ENCODE measurements at places on chromosomes 13 and 19.

DNA sequence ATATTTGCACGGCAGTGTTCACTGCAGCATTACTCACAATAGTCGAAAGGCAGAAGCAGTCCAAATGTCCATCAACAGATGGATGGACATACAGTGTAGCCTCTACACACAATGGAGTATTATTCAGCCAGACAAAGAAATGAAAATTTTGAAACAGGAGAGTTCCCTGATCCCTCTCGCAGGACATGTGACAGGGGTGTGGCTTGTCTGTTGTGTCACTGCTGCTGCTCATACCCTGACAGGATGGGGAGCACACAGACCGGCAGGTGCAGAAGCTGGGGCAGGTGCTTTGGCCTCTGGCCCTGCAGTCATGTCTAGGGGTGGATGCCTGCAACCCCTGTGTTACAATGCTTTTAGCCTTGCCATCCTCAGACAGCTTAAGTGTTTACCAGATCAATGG is 204.3 kb downstream of the EFNB2 start:
- no peaks in the 10 kb centered on the region for H3K4me1 ChIP-seq
- DNase-seq = no peak
- H3K27me3 ChIP-seq = no peaks in the 10 kb centered on the region
- H3K27ac ChIP-seq = no peak overlapping the region
- H3K4me3 ChIP-seq = no peak overlapping the region

- no peaks in the 10 kb centered on the region for H3K27me3 ChIP-seq
- H3K4me1 ChIP-seq = no peaks in the 10 kb centered on the region
- H3K27ac ChIP-seq = no peak overlapping the region
- no peak overlapping the region for H3K4me3 ChIP-seq
- no peaks in the 10 kb centered on the region for H3K36me3 ChIP-seq
Observed at GRCh38 chr13:74248477-74248876, 114.3 kb upstream of the KLF12 start.

DNA sequence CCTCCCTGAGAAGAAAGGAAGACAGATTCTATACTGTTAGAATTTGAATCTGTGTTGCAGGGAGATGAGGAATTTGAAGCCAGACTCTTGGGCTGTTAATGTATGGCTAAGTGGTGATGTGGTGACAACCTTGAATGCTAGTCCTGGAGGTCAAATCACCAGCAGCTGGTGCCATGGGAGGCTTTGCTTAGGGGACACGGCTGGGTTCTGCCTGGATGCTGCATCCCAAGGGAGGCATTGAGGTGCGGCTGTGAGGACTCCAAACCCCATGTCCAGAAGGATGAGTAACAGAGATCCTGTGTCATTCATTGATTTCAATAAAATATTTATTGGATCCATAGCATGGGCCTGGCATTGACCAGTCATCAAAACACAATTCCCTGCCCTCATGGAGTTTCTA is 42.3 kb downstream of the RFX2 start:
- H3K27ac ChIP-seq = no peak overlapping the region
- no peaks in the 10 kb centered on the region for H3K27me3 ChIP-seq
- H3K36me3 ChIP-seq = no peaks in the 10 kb centered on the region
- H3K4me1 ChIP-seq = no peaks in the 10 kb centered on the region

DNA sequence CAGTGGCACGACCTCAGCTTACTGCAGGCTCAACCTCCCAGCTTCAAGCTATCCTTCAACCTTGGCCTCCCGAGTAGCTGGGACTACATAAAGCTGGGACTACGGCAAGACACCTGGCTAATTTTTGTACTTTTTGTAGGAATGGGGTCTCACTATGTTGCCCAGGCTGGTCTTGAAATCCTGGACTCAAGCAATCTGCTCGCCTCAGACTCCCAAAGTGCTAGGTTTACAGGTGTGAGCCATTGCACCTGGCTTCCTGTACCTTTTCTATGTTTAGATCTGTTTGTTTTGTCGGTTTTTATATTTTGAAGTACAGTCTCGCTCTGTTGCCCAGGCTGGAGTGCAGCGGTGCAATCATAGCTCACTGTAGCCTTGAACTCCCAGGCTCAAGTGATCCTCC is 17.5 kb upstream of the TICAM1 start:
- no peak overlapping the region for H3K27ac ChIP-seq
- DNase-seq = no peak
- H3K4me3 ChIP-seq = no peak overlapping the region
- H3K4me1 ChIP-seq = no peaks in the 10 kb centered on the region
- no peaks in the 10 kb centered on the region for H3K27me3 ChIP-seq

GRCh38 chr19:51441410-51442390 is 16.6 kb downstream of the SIGLEC8 start:
- DNase-seq = no peak
- H3K4me3 ChIP-seq = no peak overlapping the region
- no peaks in the 10 kb centered on the region for H3K27me3 ChIP-seq
- no peaks in the 10 kb centered on the region for H3K36me3 ChIP-seq
- H3K27ac ChIP-seq = no peak overlapping the region

DNA sequence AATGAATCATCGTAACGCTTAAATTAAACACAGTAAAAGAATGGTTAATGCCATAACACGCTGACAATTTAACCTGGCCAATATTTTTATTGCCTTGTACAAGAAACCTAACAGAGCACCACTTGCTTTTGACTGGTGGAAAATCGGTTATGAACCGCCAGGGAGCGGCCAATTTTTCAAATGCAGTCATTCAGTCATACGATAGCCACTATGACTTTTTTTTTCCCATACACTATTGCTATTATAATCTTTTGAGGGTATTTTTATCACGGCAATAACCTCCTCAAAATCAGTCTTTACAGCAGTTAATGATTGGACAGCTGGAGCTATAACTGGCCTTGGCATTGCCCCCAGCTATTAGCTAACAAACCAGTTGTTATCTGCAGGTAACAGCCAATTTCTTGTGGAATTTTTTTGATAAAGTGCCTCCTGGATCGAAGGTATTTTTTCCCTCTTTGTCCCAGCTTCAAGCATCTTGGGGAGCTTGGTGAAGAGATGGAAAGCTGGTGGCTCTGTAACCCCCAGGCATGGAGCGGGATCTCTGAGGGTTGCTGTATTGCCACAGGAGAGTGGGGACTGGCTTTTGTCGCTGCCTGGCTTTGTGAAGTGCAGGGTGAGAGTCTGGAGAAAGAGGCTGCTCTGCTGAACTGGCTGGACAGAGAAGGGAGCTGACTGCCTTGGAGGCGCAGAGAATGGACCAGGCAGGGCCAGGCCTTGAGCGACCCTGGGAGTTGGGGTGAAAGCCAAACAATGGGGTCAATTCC is 198.4 kb upstream of the ZNF536 start:
- no peaks in the 10 kb centered on the region for H3K36me3 ChIP-seq
- H3K4me3 ChIP-seq = no peak overlapping the region
- no peak for DNase-seq
- no peaks in the 10 kb centered on the region for H3K4me1 ChIP-seq
- H3K27me3 ChIP-seq = no peaks in the 10 kb centered on the region
- H3K27ac ChIP-seq = no peak overlapping the region

DNA sequence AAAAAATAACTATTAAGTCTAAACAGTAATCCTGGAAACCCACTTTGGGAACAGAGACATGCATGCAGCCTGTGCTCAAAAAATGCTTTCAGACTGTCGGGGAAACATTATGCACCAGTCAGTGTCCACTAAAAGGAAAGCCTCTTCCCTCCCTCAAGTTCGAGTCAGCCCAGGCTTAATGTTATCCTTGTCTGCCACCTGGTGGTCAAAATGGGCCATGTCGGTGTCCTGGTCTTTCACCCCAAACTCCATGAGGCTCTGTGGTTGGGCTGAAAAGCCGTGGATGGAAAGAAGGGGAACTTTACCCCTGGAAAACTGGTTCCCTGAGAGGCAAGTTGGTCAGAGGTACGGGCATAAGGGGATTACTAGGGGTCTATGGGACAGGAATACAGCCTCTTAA is 88.4 kb upstream of the ZNF492 start:
- H3K4me1 ChIP-seq = no peaks in the 10 kb centered on the region
- no peak overlapping the region for H3K27ac ChIP-seq
- H3K4me3 ChIP-seq = no peak overlapping the region

DNA sequence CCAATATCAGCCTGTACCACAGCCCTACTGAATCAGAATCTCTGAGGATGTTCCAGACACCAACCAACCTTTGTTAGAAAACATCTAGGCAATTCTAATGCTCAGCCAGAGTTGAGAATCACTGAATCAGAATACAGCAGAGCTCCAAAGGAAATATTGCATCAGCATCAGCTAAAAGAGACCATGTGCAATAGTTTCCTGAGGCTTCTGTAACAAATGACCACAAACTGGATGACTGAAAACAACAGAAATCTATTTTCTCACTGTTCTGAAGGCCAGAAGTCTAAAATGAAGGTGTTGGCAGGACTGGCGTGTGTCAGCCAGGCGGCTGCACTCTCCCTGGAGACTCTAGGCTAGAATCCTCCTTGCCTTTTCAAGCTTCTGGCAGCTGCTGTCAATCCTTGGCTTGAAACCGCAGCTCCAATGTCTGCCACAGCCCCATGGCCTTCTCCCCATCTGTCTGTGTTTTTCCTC is 1.2 kb upstream of the DCT start:
- H3K27ac ChIP-seq = no peak overlapping the region
- peak; percentile 86 for DNase-seq
- no peaks in the 10 kb centered on the region for H3K4me1 ChIP-seq
- no peaks in the 10 kb centered on the region for H3K27me3 ChIP-seq

All from cardiac muscle cell (in vitro differentiated cells and primary cell).